Spleen (tissue), 13 donors: ENCODE measurements at places on chromosomes 13 and 19. TPM values are rescaled to one million over a fixed set of nuclear protein-coding genes. Genes with fewer than 3 reads are reported as not detected.

DNA sequence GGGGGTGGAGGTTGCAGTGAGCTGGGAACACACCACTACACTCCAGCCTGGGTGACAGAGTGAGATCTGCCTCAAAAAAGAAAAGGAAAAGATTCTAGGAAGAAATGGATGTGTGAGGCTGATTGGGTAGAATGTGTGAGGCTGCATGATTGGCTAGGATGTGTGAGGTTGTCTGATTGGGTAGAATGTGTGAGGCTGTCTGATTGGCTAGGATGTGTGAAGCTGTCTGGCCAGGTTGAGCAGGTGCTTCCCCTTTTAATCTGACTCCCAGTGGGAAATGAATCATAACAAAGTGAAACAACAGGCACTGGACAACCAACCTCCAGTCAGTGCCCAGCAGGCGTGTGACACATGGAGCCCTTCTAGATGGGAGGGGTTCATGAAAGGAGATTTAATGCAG lies 14.7 kb downstream of the C13orf46 start:
- DNase-seq: no peak

- DNase-seq: no peak
Observed at GRCh38 chr13:22108283-22108942, 437.5 kb downstream of the FGF9 start.

GRCh38 chr19:12411893-12412292 lies 10.8 kb upstream of the ZNF799 start:
- no peak for DNase-seq

- no peak for DNase-seq
Observed at GRCh38 chr19:43610493-43610892, 1.4 kb upstream of the SRRM5 start.

- DNase-seq: no peak
Observed at GRCh38 chr13:114323349-114323748, 9.0 kb downstream of the CHAMP1 start.

DNA sequence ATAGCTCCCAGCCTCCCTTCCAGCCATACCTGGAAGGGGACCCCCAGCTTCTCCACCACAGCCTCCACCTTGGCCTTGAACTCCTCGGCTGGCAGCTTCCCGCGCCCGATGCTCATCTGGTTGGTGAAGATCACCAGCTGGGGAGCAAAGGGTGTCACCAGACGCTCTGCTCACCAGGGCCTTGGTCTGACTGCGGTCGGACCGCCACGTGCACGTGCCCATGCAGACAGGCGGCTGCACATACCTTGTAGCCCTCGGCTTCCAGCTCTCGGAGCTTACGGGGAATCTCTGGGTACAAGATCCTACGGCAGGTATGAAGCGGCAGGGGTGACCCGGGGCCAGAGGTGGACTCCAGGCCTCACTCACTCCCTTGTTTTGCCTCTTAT lies 3.4 kb downstream of the PNKP start:
- peak; percentile 77 for DNase-seq

GRCh38 chr19:50994129-50994528 lies 7.3 kb downstream of the KLK8 start:
- DNase-seq: no peak

DNA sequence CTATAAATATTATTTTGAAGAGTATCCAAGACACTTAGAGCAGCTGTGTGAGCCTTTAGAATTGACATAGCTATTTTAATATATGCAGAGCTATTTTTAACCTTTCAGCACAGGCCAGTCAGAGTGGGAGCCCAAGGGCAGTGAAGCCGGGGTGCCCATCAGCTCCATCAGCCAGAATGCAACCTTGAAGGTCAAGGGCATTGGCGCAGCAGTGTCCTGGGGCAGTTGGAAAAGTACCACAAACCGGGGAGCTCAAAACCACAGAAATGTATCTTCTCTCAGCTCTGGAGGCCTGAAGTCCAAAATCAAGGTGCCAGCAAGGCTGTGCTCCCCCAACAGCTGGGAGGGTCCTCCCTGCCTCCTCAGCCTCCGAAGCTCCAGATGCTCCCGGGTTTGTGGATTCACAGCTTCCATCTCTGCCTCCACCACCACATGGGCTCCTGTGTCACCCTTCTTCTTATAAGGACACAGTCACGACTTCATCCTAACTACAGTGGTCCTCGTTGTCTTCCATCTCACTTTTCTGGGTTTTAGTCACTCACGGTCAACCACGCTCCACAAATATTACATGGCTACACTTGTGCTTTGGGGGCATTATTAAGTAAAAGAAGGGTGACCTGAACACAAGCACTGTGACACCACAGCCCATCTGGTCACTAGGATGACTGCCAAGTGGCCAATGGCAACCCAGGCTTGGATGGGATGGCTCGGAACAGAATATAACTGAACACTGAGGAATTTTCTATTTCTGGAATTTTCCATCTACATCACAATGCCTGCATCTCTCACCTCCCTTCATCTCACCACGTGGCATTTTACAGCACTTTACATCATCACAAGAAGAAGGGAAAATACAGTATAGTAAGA lies 15.9 kb upstream of the GAS6 start:
- DNase-seq: no peak

DNA sequence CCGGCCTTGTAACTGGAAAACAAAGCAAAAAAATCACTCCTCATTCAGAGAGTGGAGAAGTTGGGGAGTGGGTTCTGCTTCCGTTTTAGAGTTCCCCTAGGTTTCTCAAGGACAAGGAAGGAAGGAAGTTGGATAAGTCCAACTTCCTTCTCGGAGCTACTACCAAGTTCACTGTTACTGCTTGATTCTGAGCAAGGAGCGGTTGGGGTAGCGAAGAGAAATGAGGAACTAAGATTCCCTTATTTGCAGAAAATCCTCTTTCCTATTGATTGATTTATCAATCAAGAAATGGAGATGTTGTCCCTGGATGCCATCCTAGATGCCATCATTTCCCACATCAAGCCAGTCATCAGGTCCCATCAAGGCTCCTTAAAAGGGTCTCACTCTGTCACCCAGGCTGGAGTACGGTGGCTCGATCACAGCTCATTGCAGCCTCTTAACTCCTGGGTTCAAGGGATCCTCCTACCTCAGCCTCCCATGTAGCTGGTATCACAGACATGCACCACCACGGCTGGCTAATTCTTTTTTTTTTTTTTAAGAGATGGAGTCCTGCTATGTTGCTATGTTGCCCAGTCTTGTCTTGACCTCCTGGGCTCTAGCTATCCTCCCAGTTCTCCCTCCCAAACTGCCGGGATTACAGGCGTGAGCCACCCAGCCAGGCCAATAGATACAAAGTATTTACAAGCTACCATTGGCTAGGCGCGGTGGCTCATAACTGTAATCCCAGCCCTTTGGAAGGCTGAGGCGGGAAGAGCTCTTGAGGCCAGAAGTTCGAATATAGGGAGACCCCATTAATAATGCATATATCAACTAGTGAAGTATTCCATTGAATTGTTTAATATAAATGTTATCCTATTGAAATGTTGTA lies 809 bp upstream of the B9D2 start:
- DNase-seq: no peak

DNA sequence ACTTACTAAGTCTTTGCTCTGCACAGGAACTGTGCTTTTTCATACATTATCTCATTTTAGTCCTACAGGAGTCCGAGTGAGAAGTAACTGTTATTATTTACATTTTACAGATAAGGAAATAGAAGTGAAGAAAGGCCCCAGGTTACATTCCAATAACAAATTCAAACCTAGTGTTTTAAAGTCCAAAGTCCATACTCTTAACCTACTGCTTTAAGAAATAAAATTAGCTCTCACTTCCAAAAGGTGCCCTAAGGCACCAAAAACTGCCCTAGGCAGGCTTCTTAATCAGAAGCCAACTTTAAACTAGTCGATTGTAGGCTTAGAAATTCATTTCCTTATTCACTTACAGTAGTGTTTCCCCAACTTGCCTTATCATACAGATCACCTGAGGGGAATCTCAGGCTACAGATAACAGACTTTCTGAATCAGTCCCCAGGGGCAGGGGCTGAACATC lies 555.9 kb downstream of the DIAPH3 start:
- no peak for DNase-seq

DNA sequence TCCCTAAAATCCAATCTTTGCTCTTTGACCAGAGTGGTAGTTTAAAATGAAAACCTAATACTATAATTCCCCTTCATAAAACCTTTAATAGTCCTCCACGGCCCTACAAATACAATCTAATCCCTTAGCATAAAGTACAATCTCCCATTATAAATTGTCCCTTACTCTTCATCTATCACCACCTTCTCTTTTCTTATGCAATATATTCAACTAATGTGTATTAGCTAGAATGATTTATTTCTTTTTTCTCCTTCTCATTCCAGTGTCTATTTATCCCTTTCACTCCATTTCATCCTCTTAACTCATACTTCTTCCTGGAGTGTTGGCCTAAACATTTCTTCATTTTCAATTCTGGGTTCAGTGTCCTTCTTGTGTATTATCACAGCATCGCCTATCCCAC lies 872.1 kb upstream of the PCDH20 start:
- DNase-seq: no peak

DNA sequence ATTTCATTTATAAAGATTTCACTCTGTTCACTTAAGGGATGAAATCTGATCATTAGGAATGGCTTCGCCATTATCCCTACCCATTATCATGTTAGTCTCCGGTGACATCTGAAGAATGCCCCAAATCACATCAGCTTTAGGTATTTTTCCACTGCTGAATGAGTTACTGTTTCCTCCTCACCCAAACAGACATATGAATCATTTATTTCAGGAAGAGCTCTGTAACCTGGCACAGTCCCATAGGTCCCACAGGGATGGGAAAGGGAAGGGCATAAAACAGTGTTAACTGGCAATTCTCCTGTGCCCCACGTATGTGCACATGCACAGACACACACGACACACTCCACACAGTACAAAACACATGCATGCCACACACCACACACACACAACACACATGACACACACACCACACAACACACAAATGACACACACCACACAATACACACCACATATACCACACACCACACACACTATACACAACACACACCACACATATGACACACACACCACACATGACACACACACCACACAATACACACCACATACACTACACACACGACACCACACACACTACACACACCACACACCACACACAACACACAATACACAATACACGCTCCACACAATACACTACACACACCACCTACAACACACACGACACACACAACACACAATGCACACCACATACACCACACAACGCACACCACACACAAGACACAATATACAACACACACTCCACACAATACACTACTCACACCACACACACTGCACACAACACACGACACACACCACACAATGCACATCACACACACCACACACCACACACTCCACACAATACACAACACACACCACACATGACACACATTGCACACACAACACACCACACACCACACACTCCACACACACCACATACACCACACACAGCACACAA lies 15.4 kb downstream of the TMEM255B start:
- no peak for DNase-seq

DNA sequence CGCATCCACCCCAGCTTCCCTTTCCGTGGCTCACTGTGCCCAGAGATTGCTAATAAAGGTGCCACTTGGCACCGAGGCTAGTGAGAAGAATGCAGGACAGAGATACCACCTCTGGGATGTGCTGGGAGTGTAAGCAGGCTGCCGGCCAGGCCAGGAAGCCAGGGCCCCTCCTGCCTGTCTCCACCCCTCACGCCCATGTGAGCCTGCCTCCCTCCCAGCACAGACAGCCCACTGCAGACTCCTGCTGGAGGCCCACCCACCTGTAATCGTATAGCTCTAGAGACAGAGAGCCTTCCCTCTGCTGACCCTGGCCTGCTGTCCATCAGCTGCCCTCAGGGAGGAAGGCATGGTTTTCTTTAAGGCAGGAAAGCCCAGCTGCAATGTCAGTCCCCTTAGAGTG lies 13.9 kb downstream of the VSTM2B start:
- DNase-seq: peak; percentile 41

GRCh38 chr19:49889687-49890348 lies 6.9 kb downstream of the IL4I1 start:
- peak; percentile 92 for DNase-seq

The IGLON5 gene
- total RNA-seq: not detected

The LCP1 gene
- 677 TPM for total RNA-seq

The ZNF177 gene
- total RNA-seq: 2.3 TPM

The FREM2 gene
- 0.26 TPM for total RNA-seq

The ARL11 gene
- total RNA-seq: 11.5 TPM

The CACNG6 gene
- total RNA-seq: not detected

The SULT2B1 gene
- total RNA-seq: not detected

The SYNGR4 gene
- not detected for total RNA-seq

The ZNF430 gene
- 20.3 TPM for total RNA-seq

The KLK11 gene
- total RNA-seq: not detected

The NKPD1 gene
- 0.21 TPM for total RNA-seq
